ENCODE measurements at places on chromosomes 5 and 9.

DNA sequence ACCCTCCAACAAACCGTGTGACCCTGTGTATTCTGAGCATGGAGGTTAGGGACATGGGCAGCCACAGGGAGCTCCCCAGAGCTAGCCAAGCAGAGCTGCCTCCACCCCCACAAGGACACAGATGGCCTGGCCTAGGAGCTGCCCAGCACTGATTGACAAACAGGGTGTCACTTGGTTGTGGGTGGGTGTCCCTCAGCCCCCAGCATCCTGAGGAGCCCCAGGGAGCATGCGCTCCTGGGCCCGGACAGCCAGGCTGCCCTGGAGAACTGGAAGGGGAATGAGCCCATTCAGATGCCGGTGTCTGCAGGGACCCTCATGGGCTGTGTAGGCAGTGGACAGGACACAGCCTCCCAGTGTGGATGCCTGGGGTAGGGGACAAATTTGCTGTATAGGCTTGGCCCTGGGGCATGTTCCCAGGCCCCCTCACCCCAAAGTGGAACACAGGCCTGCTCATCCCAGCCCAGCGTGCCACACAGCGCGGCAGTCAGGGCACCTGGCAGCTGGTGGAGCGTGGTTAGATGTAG is 124.8 kb upstream of the LMX1B start:
- no peak for DNase-seq

GRCh38 chr5:88183255-88183654 is 85.4 kb downstream of the TMEM161B start:
- DNase-seq, result no peak

- DNase-seq, result no peak
These were observed 366.0 kb downstream of the ARRDC3 start for GRCh38 chr5:91016954-91017700.

GRCh38 chr9:108815156-108815555 is 40.6 kb downstream of the ACTL7B start:
- DNase-seq, result no peak

DNA sequence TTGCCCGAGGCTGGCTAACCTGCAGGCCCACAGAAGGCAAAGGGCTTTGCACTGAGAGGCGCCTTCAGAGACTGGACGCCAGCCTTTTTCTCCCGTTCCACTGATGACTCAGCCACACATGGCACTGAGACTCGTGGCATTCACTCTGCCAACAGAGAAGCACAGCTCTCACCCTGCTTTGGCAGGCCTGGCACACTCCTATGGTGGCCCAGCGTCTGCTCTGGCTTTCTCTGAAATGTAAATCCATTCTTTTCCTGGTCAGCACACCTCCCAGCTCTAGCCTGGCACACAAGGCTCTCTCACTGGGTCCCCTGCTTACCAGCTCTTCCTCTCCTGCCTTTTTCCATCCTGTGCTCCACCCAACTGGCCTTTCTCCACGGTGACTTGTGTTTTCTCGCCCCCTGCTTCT is 5.9 kb upstream of the MELK start:
- no peak for DNase-seq

- no peak for DNase-seq
These were observed 139.8 kb downstream of the ELAVL2 start for GRCh38 chr9:23686257-23686656.

- no peak for DNase-seq
These were observed 333.2 kb downstream of the NDUFS4 start for GRCh38 chr5:53893626-53894025.

DNA sequence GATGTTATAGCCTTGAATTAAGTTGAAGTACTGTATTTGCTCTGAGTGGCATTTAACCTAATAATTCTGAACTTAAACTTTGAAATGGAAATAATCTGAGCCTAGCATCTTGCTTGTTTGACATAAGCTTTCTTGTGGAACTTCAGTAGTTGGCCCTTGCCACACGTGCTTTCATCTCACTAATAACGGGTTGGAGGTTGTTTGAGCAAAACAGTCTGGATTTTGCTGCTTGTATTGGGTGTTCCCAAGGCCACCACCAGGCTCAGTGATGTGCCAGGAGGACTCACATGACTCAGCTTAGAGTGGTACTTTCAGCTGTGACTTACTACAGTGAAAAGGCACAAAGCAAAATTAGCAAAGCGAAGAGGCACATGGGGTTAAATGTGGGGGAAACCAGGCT is 35.7 kb downstream of the SECISBP2 start:
- no peak for DNase-seq

GRCh38 chr9:13209498-13209897 is 70.0 kb downstream of the MPDZ start:
- DNase-seq, result no peak

Data from stimulated activated CD8-positive, alpha-beta memory T cell treated with anti-CD3 and anti-CD28 coated beads, Interleukin-2, amount 100 ng/mL, for 1 hour (primary cell).